ENCODE measurements at places on chromosomes 1 and 21.

- DNase-seq, result no peak
Observed at GRCh38 chr1:9078015-9078751, 8.7 kb upstream of the SLC2A5 start.

- no peak for DNase-seq
Observed at GRCh38 chr1:109312246-109312645, 5.4 kb upstream of the MYBPHL start.

GRCh38 chr1:62144238-62144831, 50.3 kb upstream of the L1TD1 start:
- no peak for DNase-seq

DNA sequence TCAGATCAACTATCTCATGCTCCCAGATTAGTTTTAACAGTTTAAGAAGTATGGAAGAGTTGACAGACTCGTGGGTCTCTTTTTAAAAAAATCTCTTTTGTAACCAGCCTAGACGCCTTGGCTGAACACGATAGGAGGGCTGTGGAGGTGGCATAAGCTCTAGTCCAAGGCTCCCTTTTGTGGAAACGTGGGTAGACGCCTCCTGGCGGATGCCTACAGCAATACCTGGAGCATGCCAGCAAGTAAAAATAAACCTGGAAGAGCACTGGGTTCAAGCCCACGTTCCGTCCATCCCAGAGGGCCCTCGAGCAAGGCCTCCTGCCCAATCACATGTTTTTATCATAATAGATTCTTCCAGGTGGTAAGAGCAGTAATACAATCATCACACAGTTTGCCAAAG, 87.9 kb downstream of the RGS7 start:
- no peak for DNase-seq

GRCh38 chr1:15717418-15718125, 18.5 kb upstream of the SLC25A34 start:
- no peak for DNase-seq
